ENCODE measurements at places on chromosomes 1 and 21.

DNA sequence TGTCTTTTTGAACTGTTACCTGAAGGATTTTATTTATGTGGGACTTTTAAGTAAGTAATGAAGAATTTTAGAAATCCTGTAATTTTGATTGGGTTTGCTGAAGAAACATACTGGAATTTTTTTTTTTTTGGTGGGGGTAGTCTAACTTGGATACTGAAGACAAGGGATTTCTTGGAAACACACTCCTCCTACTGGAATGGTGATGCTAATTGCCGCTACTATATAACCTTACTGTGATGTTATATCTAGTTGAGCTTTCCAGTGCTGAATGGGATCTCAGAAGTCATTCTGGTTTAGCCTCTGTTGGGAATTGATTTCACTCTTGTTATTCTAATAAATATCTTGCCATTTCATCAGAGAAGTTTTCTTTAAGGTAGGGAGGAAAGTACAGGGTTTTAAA is 8.4 kb downstream of the PPP2R5A start:
- no peak for DNase-seq

GRCh38 chr1:21647431-21648351 is 21.5 kb downstream of the RAP1GAP start:
- no peak for DNase-seq

DNA sequence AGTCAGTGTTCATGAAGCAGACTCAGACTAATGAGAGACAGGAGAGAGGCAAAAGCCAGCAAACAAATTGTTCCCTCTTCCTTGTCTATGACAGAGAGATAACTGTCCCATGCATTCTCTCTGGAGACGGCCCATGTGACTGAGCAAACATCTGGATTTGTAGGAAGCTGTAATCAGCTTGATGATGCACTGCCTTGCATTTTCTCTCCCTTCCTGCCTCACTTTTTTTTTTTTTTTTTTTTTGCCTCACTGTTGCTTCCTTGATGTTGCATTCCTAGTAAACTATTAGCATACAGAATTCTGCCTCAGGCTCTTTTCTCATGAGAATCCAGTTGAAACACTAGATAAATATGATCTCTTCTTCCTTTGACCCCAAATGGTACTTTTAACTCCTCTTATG is 134.5 kb downstream of the HHIPL2 start:
- DNase-seq = no peak

GRCh38 chr1:45617618-45618017 is 6.2 kb downstream of the CCDC17 start:
- DNase-seq = no peak

DNA sequence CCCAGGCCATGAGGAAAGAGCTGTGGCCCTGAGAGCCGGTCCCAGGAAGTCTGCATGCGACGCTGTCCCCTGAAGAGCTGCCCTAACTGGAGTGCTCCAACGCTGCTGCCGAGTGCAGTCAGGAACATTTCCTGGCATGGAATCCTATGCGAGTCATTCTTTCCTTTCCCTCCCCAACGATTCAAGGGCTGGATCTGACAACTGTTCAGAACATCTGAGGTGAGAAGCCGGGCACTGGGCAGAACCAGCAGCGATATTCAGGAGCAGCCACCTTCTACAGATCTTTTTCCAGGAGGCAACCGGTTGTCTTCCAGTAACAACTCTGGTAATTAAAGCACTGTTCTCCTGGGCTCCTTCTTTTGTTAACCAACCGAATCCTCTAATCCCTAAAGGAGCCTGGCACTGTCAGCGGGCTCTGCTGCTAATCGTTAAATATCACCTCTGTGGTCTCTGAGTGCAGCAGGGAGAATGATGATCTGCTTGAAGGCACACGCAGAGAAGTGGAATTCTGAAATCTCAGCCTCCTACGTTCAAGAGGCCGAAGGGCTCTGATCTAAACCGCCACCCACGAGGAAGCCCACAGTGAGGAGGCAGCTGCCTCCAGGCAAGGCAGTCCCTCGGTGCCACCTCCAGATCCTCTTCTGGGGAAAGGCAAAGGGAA is 55.8 kb downstream of the SLC45A1 start:
- peak; percentile 33 for DNase-seq

Measured in ascending aorta (tissue), 2 donors.